ENCODE measurements at places on chromosomes 16 and 17.

DNA sequence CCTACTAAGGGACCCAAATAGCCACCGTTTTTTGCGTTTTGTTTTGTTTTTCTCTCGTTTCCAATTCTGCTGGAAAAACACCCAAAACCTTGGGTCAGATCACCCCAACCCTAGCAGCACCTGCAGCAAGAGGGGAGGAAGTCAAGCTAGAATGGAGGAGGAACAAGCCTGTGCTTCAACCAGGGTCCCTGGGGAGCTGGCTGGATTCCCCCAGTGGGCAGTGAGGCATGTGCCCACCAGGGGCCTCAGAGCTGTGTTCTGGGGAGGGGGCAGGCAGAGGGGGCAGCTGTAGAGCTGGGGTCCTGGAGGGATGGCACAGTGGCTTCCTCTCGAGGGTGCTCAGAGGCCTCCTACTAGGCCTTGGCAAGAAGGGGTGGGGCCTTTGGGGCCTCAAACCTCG is 6.5 kb downstream of the CD79B start:
- no peak for DNase-seq

DNA sequence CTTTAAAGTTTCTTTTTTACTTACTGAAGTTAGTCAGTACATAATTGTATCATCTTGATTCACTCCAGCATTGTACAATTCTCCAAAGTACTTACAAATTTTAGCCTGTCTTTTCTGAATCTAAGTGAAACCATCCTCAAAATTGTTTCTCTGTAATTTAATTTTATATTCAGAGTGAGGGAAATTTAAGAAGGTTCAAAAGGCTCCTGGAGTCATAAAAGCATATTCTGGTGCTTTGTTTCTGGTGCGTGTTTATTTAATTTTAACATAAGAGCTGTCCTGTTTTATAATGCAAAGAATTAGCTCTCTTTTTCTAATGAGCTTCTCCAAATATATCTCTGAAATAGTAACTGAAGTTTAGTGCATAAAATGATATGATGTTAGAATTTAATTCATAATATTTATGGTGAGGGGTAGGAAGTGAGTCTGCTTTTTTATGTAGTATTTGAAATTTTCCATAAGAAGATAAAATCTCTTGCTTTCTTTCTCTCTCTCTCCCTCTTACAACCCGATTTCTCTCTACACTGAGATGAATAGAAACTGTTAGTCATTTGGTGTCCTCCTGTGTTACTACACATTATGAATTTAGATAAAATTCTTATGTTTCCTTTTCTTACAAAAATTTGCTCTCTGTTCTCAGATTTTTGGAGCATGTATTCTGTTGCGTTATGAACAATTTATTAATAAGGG is 339.8 kb downstream of the BCAS3 start:
- DNase-seq: no peak

DNA sequence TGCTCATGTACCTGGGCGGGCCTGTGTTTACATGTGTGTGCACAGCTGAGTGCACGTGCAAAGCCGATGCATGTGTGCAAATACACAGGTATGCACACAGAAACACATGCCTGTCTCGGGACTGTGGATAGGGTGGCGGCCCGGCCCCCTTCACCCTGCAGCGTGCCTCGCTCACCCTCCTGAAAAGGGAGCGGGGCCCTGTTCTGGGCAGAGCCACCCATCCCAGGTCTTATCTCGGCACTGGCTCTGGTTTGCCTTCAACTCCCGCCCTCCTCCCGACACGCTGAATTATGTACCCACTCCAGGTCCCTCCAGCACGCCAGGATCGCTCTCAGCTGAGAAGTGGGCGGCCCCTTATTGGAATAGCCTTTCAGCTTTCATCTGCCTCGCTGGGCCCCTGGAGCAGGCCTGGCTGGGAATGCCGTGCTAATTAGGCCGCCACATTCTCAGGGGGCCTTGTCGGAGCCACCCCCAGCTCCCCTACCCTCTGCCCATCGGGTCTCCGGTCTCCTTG is 77.8 kb downstream of the RTN4RL1 start:
- DNase-seq: no peak

DNA sequence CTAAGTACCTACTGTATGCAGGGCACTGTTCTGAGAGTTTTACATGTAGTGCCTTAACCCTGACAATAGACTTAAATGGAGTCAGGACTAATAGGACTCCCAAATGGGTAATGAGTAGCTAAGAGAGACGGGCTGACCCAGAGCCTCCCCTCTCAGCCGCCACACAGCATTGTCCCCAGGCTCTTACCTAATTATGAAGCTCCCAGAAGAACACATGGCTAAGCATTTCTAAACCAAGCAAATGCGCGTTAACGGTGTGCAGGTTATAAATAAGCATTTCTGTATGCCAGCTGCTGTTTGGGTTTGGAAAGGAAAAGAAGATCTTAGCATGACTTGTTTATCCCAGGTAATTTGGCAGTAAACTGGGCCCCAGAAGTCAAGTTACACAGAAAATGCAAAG is 14.3 kb downstream of the KATNIP start:
- DNase-seq: no peak

DNA sequence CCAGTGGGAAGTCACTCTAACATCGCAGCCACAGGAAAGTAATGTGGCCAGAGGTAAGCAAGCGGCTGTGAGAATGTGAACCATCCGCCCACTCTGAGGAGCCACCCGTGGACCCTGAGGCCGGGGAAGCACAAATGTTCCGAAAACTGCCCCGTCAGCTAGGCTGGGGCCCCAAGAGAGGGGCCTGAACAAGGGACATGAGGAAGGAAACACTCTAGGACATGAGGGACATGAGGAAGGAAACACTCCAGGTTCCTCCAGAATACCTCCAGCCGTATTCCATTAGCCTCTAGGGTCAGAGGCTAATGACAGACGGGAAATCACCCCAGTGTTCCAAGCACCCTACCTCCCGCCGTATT is 317 bp downstream of the TEFM start:
- no peak for DNase-seq

- DNase-seq: no peak
These were observed 1.2 kb downstream of the GPR142 start for GRCh38 chr17:74368341-74369081.

DNA sequence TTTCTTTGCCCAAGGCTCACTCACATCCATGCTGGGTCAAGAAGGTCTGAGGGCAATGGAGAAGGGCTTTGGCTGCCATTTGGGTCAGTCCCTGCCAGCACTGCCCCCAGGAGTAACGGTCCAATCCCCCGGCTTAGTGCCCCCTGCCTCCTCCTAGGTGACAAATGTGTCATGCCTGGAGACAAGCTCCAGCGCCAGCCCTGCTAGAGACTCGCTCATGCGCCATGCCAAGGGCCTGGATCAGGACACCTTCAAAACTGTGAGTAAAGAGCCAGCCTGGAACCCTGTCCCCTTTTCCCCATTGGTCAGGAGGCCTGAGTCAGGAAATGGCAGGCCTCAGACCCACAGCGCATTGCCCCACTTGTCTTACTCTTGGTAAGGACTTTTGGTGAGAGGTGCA is 3.3 kb downstream of the CHCT1 start:
- no peak for DNase-seq

DNA sequence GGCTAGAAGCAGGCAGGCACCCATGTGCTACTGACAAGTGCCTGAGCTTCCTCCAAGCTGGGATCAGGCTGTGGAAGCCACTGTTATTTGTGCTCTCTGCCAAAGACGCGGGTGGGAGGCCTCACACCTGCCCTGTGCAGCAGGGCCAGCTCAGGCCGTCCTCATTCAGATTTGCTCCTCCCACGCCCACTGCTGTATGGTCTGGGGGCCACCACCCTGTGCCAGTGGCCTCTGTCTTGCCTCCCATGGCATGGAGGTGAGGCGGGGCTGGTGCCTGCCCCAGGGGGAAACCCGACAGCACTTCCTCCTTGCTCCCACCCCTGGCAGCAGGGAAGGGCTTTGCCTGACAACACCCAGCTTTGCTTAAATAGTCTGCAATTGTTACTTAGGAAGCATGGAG is 356.5 kb upstream of the CDH8 start:
- no peak for DNase-seq

- peak; percentile 9 for DNase-seq
These were observed 37.4 kb downstream of the AXIN2 start for GRCh38 chr17:65523853-65524664.

DNA sequence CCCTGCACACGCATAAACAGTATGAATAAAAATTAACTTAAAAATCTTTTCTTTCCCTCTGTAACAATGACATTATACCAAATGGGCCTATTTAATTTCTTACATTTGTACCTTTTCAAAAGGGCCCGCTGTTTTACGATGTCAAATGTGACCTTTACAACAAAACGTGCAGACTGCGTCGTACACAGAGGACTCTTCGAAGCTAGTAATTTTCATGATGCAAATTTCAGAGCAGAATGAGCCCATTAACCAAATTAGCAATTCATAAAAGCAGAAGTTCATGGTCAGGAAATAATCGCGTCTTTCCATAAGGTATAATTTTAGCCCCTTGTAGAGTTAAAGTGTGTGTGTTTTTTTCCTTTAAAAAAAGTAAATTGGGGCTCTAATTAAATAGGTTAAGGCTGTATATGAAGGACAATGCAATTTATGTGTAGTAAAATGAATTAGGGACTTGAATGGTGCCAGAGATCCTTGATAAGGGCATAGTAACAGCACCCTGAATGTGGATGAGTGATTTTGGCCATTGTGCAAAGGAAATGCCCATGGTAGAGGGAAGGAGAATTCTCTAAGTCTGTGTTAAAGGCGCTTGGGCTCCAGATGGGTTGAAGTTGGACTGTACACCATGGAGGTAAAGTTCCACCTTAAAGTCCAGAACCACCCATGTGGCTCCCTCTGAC is 546.4 kb upstream of the EEF2KMT start:
- DNase-seq: no peak

DNA sequence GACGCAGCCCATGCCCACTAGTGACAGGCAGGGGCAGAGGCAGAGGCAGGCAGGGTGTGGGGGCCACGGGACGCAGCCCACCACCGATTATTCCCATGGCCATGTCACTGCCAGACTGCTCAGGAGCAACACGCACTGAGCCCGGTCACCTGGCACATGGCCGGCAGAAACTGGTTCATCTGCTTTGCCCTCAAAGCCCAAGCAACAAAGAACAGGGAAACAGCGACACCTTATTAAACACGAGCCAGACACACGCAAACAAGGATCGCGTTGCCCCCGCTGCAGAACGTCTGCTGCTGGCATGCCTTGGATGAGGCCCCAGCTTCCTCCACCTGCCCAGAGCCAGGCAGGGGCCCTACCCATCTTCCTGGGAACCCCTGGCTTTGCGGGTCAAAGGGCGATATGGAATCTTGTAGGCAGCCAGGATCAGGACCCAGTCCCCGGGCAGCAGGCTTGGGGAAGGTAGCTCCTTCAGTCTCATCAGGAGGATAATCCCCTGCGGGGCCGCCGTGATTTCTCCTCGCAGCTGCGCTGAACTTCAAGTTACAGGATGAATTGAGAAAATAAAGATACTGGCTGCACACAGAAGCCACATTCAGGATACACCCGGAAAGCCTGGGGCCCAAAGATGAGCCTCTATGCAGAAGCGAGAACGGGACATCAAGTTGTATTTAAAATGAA is 4.8 kb downstream of the TBC1D16 start:
- no peak for DNase-seq

DNA sequence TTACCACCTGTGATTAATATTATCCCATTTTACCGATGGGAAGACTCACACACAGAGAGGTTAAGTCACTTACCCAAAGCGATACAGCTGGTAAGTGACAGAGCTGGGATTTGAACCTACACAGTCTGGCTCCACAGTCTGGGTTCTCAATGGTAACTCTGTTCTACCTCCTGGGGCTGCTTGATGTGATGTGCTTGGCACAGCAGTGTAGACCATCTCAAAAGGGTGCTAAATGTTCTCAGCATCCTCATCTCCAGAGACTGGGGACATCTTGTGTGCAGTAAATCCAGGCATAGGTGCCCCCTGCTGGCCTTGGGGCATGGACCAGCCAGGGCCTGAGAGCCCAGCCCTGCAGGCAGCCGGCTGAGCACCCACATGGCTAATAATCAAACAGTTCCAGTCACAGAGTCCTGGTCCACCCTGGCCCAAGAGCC is 15.4 kb upstream of the KATNB1 start:
- no peak for DNase-seq

GRCh38 chr16:27923751-27924150 is 139.8 kb downstream of the GSG1L start:
- DNase-seq: no peak

DNA sequence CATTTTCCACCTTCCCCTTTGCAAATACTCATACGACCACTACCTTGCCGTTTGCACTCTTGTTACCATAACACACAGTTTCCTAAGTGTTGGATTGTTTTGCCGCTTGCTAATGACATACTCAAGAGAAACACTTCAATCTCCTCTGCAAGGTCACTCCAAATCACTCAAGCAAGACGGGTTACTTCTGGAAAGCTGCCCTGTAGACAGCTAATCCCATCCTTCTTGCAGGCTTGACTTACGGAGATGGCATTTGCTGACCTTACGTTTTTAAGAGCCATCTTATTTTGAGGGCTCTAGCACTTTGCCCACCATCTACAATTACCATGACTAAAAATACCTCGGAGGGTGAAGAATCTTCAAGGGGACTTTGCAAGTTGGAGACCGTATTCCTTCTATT is 46.2 kb downstream of the MYH3 start:
- DNase-seq: no peak

DNA sequence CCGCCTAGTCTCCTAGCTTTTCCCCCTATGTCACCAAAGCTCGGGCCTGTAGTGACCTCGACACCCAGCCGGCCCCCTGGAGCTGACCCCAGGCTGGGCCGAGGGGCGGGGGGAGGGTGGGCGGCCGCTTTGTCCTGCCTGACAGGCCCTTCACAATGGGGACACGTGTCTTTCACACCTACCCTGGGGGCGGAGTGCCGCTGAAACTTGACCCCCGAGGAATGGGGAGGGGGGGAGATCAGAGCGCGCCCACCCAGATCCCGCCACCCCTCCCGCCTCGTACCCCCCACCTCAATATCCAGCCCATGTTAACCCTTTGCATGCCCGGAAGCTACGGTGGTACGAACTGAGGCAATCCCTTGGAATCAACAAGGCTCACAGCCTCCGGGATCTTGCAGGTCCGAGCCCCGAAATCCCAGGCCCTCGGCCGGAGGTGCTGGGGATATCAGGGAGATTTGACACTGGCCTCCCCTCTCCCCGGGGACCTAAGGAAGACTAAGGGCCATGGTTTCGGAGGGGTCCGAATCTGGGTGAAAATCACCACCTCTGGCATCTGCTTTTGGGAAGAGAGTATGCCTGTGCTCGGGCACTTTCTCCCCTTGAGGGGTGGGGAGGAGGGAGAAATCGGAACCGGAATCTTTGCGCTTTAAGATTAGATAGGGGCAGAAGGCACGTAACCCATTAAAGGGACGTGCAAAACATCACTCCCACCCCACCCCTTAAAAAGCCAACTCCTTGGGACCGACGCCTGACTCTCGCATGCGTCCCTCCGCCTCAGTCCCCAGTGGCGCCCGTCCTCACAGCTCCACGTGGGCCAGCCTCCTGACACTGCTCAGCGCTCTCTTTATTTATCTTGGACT is 2.6 kb downstream of the NOG start:
- DNase-seq: no peak

DNA sequence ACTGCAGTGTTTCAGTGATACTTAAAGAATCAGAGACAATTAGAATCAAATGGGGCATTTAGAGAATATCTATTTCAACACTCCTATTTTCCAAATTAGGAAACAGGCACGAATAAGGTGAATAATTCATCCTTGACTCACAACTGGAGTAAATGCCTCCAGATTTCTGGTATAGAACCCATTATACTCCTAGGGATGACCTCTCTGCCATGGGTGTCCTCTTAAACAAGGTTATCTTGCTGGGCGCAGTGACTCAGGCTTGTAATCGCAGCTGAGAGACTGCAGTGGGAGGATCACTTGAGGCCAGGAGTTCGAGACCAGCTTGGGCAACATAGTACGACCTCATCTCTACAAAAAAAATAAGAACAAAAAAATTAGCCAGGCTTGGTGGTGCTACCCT is 139.8 kb upstream of the ELAC2 start:
- DNase-seq: no peak
